ENCODE measurements at places on chromosomes 3 and 15. TPM values are rescaled to one million over a fixed set of nuclear protein-coding genes. Genes with fewer than 3 reads are reported as not detected.

C15orf62 gene
- 9.5 TPM for total RNA-seq

CA12 gene
- total RNA-seq, result not detected

CCR8 gene
- total RNA-seq, result not detected

CLEC3B gene
- total RNA-seq, result not detected

AADAC gene
- total RNA-seq, result not detected

TMEM212 gene
- total RNA-seq, result not detected

FRMD5 gene
- not detected for total RNA-seq

ACTRT3 gene
- total RNA-seq, result 0.37 TPM

FOXB1 gene
- not detected for total RNA-seq

AMIGO3 gene
- not detected for total RNA-seq

GOLGA6A gene
- 1.0 TPM for total RNA-seq

CSTA gene
- not detected for total RNA-seq

POLR2M gene
- 67.4 TPM for total RNA-seq

TXNRD3 gene
- total RNA-seq, result 0.41 TPM

FOXL2NB gene
- total RNA-seq, result not detected

GOLGA6L10 gene
- 2.1 TPM for total RNA-seq

CCDC80 gene
- total RNA-seq, result not detected

CAV3 gene
- not detected for total RNA-seq

C2CD4A gene
- total RNA-seq, result not detected
